Putamen (tissue), 1 donor: ENCODE measurements at places on chromosomes 4 and X.

GRCh38 chr4:140799686-140800225 lies 43.6 kb upstream of the TBC1D9 start:
- no peak for DNase-seq

DNA sequence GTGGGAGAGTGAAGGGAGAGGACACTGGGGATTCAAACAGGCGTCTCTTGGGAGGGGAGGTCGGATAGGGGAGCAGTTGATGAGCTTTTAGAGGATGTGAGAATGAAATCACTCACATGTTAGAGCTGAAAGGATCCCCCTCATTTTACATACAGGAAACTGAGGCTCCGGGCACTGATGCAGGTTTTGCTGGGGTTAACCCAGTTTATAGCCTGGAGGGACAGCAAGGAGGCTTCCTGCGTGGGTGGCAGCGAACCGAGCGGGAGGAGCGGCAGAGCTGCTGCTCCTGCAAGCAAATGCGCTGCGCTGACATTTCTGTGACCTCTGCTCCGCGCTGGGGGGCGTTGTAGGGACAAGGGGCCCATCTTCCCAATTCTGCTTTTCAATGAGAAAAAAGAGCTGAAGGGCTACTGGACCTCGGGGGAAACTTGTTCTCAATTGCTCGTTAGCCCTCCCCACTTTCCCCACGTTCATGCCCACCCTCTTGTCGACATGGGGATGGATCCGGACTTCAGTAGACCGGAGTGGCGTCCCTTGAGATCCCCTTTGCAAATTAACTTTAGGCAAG lies 1.2 kb upstream of the NEUROG2 start:
- no peak for DNase-seq

GRCh38 chr4:189547559-189547958 lies 393.1 kb upstream of the FRG1 start:
- DNase-seq = no peak

- DNase-seq = no peak
These were observed 36.2 kb downstream of the DCX start for GRCh38 chrX:111375747-111376146.

- DNase-seq = peak; percentile 87
These were observed at the start of gene GAB1 for GRCh38 chr4:143336781-143337599. Gene GAB1, plus strand, starts transcription at chr4:143336876. Its CDS starts 313 bp downstream, at chr4:143337189.

- DNase-seq = no peak
These were observed at the start of gene TMEM150C for GRCh38 chr4:82561786-82562563. Gene TMEM150C, minus strand, starts transcription at chr4:82561988. Its CDS starts 57,331 bp downstream, at chr4:82504657.
